ENCODE measurements at places on chromosomes 7 and 10.

- no peak for DNase-seq
Measured at GRCh38 chr10:47406870-47407691, 23.0 kb upstream of the ZNF488 start.

DNA sequence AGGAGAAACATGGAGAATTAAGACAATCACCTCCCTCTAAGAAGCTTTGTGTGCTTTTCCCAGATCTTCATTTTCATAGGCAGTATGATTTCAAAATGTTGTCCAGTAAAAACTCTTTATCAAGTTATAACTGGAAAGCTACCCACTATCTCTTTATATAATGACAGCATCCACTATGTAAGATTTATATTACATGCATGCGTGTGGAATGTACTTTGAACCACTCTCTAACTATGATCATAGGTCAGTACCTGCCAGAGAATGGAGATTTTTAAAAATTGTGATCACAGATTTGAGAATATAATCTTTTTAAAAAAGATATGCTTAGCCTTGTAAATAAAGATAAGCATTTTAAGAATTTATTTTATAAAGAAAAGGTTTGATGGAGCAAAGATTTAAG, 17.9 kb downstream of the PAPSS2 start:
- DNase-seq: no peak

DNA sequence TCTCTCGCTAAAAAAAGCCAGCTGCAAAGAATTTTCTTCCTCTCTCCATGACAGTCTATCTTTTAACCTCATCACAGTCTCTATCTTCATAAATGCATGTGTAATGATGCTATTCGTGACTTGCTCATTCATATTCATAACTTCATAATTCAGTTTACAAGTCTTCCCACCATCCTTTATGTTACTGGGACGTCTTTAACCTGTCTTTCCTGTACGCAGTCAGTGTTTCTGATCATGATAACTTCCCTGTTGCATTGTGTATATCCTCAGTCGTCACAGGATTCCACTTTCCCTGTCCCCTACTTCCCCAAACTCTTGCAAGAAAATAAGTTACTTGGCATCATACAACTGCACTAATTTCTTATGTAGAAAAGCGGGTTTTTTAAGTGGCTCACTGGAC, 165.6 kb upstream of the ASAH2 start:
- no peak for DNase-seq

DNA sequence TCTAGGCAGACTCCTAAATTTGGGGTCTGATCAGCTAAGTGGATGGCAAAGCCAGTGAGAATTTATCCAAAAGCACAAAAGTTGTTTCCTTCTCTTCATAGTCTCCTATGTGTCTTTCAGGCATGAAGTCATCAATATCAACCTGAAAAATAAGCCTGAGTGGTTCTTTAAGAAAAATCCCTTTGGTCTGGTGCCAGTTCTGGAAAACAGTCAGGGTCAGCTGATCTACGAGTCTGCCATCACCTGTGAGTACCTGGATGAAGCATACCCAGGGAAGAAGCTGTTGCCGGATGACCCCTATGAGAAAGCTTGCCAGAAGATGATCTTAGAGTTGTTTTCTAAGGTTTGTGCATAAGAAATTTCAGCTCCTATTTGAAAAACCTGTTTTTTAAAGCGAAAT, 4.8 kb downstream of the GSTO1 start:
- DNase-seq: no peak

GRCh38 chr7:111953611-111954010, 252.6 kb downstream of the DOCK4 start:
- DNase-seq: no peak

GRCh38 chr7:112283382-112283910, 77.0 kb downstream of the ZNF277 start:
- no peak for DNase-seq

DNA sequence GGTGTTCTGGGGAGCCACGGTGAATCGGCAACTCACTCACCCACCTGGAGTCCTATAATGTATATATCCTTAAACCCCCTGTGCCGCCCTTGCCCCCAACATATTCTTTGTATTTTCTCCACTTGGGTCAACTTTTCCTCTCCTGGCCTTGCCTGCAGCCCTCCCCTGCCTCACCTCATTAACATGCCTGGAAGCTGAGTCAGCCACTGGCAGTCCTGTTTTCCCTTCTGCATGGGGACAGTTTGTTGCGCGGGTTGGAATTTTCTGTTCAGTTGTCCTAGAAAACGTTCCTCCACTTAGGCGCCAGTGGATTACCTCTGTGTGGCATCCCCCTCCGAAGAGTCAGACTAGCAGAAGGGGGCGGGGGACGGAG, 97.4 kb downstream of the C10orf105 start:
- no peak for DNase-seq

DNA sequence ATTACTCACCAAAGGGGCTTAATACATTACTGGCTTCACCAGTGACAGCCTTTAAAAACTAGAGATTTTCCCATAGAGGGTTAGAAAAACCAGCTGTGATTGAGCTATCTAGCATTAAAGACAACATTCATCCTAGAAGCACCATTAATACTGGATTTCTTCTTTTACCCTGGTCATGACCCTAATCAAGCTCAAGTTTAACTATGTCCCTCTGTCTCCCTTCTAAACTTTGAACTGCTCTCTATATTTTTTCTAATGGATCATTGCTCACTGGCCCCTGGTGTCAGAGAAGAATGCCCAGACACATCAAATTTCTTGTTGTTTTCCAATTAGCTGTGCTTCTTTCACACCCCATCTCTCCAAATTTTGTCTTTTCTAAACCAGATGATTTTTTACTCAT, 1101.3 kb downstream of the XPNPEP1 start:
- no peak for DNase-seq

DNA sequence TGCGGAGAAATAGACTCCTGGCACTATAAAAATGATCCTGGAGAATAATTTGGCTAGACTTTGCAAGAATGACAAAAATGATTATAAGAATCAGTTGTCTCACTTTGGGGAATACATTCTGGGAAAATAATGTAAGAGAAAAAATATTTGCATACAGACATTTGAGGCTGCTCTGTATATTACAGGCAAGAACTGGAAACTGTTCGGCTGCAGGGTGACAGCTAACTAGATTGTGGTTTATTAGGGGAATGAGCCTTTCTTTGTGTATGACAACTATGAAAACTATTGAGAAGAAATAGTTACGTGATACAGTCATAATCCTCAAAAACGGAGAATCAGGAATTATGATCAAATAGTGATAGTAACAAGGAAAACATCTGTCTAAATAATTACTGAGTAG, 8.6 kb downstream of the TRIM56 start:
- DNase-seq: no peak

DNA sequence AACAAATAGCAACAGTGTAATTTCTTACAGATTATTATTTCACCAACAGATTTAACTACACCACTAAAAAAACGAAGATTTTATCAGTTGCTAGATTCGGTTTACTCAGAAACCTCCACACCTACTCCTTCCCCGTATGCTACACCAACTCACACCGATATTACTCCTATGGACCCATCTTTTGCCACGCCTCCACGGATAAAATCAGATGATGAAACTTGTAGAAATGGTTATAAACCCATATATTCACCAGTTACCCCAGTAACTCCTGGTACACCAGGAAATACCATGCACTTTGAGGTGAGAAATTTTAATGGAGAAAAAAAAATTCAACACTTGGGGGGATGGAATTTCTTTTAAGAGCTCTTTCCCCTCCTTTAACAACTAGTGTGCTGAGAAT, 92.5 kb downstream of the KMT2E start:
- no peak for DNase-seq

- DNase-seq: no peak
Measured at GRCh38 chr10:42987121-42987541, 89.7 kb upstream of the RET start.

DNA sequence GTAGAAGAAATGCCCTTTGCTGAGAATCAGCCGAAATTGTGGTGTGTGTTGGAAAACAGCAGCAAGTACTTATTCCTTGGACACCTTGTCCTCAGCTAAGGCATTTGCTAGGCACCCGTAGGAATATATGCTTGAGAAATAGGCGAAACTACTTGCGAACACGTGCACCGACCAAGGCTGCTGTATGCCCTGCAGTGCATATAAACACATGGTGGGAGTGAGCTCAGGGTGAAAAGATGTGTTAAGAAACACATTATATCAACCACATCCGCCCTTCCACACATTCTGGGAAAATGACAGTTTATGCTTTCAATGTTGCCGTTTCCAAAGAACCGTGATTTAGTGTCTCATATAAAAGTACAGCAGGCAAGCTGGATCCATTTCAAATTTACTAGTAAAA, 199.2 kb downstream of the JCAD start:
- DNase-seq: no peak

All from activated CD4-positive, alpha-beta T cell treated with anti-CD3 and anti-CD28 coated beads, Interleukin-2, amount 50 U/mL, for 24 hours (primary cell).